HepG2 (cell line): ENCODE measurements at places on chromosomes 13 and 19. TPM values are rescaled to one million over a fixed set of nuclear protein-coding genes. Genes with fewer than 3 reads are reported as not detected.

DNA sequence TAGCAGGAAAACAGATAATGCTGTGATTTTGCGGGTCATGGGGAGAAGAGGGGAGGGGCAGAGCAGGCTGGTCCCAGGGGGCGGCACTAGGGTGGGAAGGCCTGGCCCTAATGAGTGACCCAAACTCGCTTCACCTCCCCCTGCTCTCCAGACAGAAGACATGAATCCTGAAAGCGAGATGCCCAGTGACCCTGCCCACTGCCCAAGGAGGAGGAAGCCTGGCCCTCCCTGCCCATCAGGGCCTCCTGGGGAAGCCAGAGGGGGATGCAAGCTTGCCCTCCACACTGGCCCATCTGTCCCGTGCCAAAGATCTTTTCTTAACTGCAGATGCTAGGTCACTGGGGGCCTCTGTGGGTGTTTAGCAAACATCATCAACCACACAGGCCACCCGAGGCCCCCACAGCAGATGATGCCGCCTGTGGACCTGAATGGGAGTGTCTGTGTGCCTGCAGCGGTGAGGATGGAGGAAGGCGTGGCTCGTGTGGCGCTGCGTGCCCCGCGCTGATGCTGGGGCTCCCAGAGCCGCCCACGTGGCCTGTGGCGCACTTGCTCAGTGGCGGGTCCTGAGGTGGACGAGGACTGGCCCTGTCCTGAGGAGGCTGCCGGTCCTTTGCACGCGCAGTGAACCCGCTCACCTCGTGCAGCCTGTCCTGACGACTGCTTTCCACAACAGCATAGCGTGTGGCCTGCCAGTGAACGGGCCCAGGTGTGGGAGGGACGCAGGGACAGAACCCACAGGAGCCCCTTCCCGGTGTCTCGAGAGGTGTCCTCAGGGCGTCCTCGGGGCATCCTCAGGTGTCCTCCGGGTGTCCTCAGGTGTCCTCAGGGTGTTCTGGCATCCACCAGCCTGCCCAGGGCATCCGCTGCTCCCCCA, 80.5 kb upstream of the MCF2L start:
- no peaks in the 10 kb centered on the region for H3K36me3 ChIP-seq
- peaks cover 35% of the 10 kb centered on the region for H3K27me3 ChIP-seq
- DNase-seq: no peak
- no peak overlapping the region for H3K27ac ChIP-seq
- H3K4me1 ChIP-seq: peaks cover 68% of the 10 kb centered on the region

DNA sequence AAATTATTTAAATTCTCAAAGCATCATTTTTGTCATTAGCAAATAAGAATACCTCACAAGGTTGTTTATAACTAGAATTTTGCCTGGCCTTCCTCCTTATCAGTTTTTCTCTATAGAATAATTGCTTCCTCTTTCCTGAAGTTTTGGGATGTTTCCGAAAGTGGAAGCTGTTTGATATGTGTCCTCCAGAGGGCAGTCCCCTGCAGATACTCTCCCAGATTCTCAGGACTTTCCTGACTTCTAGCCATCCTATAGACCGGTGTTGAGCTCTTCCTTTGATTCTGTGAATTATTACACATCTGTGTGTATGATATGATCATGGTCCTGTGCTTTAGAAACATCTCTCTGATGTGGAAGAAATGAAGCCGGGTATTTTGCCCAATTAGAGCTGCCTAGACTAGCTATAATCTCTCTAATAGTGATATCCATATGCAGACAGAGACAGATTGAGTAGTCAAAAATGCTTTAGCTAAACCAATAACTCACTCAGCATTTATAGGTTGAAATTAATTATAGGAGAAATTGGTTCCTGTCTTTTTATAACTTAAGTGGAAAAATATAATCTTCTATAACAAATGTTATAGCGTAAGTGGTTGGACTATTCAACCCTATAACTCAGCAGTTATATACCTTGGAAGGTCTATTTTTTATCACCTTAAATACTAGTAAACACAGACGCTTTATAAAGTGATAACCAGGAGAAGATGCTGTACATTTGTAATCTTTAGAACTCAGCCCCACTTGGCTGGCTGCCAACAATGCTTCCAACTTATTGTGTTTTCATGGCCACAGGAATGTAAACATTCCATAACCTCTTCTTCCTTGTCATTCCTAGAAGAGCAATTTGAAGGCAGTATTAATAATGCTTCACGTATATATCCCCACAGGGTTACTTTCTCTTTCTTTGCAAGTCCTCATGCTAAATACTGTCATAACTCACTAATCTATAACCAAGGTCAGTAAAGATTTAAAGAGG, 201.0 kb upstream of the RXFP2 start:
- no peaks in the 10 kb centered on the region for H3K4me1 ChIP-seq
- H3K27ac ChIP-seq: no peak overlapping the region
- H3K27me3 ChIP-seq: no peaks in the 10 kb centered on the region
- peak; percentile 16 for DNase-seq
- H3K36me3 ChIP-seq: no peaks in the 10 kb centered on the region
- H3K4me3 ChIP-seq: no peak overlapping the region

GRCh38 chr13:47959468-47960247, 41.4 kb downstream of the SUCLA2 start:
- no peaks in the 10 kb centered on the region for H3K27me3 ChIP-seq
- H3K4me3 ChIP-seq: no peak overlapping the region
- H3K4me1 ChIP-seq: no peaks in the 10 kb centered on the region
- peaks cover 10% of the 10 kb centered on the region for H3K36me3 ChIP-seq
- DNase-seq: no peak

GRCh38 chr19:31135841-31136240, 213.4 kb downstream of the TSHZ3 start:
- no peaks in the 10 kb centered on the region for H3K4me1 ChIP-seq
- no peaks in the 10 kb centered on the region for H3K27me3 ChIP-seq
- no peak overlapping the region for H3K27ac ChIP-seq
- H3K4me3 ChIP-seq: no peak overlapping the region

GRCh38 chr13:49400755-49401659, 42.9 kb downstream of the CAB39L start:
- no peaks in the 10 kb centered on the region for H3K27me3 ChIP-seq
- no peak for DNase-seq
- H3K4me3 ChIP-seq: no peak overlapping the region
- H3K36me3 ChIP-seq: no peaks in the 10 kb centered on the region
- H3K4me1 ChIP-seq: no peaks in the 10 kb centered on the region

GRCh38 chr13:49020940-49021553, 45.3 kb downstream of the FNDC3A start:
- H3K4me1 ChIP-seq: peaks cover 29% of the 10 kb centered on the region
- no peaks in the 10 kb centered on the region for H3K27me3 ChIP-seq
- no peak overlapping the region for H3K4me3 ChIP-seq
- no peak for DNase-seq

- DNase-seq: peak; percentile 36
- peaks cover 28% of the 10 kb centered on the region for H3K4me1 ChIP-seq
- H3K27ac ChIP-seq: peak overlapping the region; percentile 27
Observed at GRCh38 chr13:41547251-41548000, 90.1 kb downstream of the RGCC start.

DNA sequence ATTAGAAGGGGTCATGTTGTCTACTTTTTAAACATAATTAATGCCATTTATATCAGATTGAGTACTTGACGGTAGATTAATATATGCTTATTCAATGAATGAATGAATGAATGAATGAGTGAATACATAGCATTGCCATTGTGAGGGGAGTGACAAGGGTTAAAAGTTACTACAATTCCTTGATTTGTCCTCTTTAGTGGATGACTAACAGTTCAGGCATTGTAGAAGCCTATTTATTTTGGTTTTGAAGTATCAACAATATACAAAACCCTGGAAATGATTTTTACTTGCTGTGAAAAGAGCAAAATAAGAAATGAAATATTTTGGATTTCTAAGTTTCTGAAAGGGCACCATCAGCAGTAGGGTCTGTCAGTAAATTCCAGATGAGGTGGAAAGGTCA, 122.7 kb downstream of the CYSLTR2 start:
- H3K4me3 ChIP-seq: no peak overlapping the region
- H3K27me3 ChIP-seq: peaks cover 2% of the 10 kb centered on the region; the same call in 1 of the 2 replicates
- H3K27ac ChIP-seq: no peak overlapping the region
- no peak for DNase-seq
- H3K36me3 ChIP-seq: no peaks in the 10 kb centered on the region

- no peaks in the 10 kb centered on the region for H3K4me1 ChIP-seq
- H3K4me3 ChIP-seq: no peak overlapping the region
- H3K27me3 ChIP-seq: no peaks in the 10 kb centered on the region
Observed at GRCh38 chr13:45658586-45659235, 43.2 kb upstream of the ERICH6B start.

DNA sequence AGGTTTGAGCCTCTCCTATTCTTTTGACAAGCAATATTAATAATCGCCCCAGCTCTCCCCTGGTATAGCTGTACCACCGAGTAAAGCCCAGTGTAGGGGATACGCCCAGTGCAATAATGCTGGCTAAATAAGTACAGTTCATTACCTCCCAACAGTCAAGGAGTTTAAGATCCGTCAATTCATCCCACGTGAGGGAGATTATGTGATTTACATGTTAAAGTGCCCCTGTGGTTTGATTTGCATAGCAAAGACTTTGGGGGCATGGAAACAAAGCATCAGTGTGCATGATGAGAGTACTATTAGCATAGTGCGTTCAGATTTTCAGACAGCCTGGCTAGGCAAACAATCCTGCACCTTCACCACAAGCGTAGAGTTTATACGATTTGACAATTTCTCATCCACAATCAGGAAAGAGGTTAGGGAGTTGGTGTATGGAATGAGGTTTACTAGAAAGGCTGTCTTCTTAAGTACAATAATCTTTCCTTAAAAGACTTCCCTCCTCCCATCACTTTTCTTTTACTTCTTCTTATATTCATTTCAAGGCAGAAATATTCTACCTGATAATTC, 754.0 kb downstream of the DIAPH3 start:
- no peak for DNase-seq
- no peaks in the 10 kb centered on the region for H3K4me1 ChIP-seq
- no peaks in the 10 kb centered on the region; the same call in 1 of the 2 replicates for H3K27me3 ChIP-seq
- H3K4me3 ChIP-seq: no peak overlapping the region

DNA sequence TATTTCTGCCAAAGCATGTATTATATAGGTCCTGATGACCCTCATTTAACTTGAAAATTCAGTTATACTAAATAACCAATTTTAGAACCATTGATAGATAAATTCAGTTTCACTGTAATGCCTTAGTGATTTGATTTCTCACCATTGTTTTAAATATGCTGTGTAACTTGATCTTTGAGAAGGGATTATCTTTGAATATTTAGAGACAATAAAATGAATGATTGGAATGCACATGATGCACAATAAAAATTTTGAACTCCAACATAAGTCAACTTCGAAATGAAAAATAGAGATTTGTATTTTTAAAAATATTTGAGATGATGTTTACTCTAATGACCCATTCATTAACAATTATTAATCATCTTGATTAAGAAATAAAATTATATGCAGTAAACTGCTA, 654.5 kb downstream of the OLFM4 start:
- H3K4me3 ChIP-seq: no peak overlapping the region
- no peaks in the 10 kb centered on the region for H3K4me1 ChIP-seq
- no peaks in the 10 kb centered on the region for H3K36me3 ChIP-seq
- DNase-seq: no peak
- no peak overlapping the region for H3K27ac ChIP-seq

GRCh38 chr13:110506859-110507566, 54.5 kb downstream of the RAB20 start:
- no peak overlapping the region for H3K27ac ChIP-seq
- H3K4me1 ChIP-seq: peaks cover 41% of the 10 kb centered on the region
- H3K4me3 ChIP-seq: no peak overlapping the region
- H3K27me3 ChIP-seq: no peaks in the 10 kb centered on the region
- no peak for DNase-seq
- no peaks in the 10 kb centered on the region for H3K36me3 ChIP-seq

DNA sequence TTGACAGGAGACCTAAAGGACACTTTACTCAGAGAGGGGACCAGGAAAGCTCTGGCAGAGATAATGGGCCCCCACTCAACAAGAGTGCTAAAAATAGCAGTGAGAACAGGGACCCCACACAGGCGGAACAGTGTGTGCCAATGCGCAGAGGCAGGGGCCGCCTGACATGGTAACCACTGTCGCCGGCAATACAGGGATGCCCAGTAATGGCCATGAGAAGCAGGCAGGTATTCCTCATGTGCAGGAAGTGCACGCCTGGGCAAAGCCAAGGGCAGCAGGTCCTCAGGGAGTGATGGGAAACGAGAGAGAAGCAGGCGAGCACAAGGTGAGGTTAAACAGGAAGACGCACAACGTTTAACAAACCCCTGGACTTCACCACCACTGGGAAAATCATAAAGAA, 757.1 kb downstream of the LIG4 start:
- no peaks in the 10 kb centered on the region for H3K4me1 ChIP-seq
- H3K4me3 ChIP-seq: no peak overlapping the region
- no peaks in the 10 kb centered on the region for H3K27me3 ChIP-seq
- DNase-seq: no peak
- H3K36me3 ChIP-seq: no peaks in the 10 kb centered on the region

DNA sequence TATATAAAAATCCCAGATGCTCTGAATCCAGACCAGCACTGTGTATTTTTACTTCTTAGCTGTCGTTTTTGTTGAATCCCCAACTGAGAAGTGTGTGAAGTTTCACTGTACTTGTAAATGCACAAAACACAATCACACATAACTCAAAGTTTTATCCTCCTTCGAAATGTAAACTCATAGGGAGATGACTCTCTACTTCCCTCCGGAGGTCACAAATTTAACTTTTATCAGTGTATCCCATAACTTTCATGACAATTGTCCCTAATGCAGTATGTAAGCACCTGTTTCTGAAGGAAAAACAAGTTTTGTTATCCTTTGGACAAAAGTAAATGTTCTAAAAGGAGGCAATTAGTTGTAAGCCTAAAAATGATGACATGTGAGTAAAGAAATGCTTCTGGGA, 665.0 kb upstream of the SLITRK6 start:
- DNase-seq: no peak
- no peaks in the 10 kb centered on the region for H3K4me1 ChIP-seq
- H3K27ac ChIP-seq: no peak overlapping the region
- no peaks in the 10 kb centered on the region for H3K27me3 ChIP-seq

GRCh38 chr19:2042485-2043250, 8.4 kb downstream of the MKNK2 start:
- no peak overlapping the region for H3K27ac ChIP-seq
- H3K4me3 ChIP-seq: no peak overlapping the region
- peaks cover 60% of the 10 kb centered on the region for H3K36me3 ChIP-seq
- no peak for DNase-seq
- peaks cover 10% of the 10 kb centered on the region for H3K4me1 ChIP-seq

- H3K27ac ChIP-seq: no peak overlapping the region
- DNase-seq: no peak
- H3K4me3 ChIP-seq: no peak overlapping the region
- no peaks in the 10 kb centered on the region for H3K27me3 ChIP-seq
Observed at GRCh38 chr13:70758932-70759331, 650.7 kb upstream of the KLHL1 start.

GRCh38 chr19:21908066-21908465, 72.1 kb upstream of the ZNF43 start:
- no peaks in the 10 kb centered on the region for H3K4me1 ChIP-seq
- no peak overlapping the region for H3K4me3 ChIP-seq
- no peak for DNase-seq
- H3K36me3 ChIP-seq: no peaks in the 10 kb centered on the region
- H3K27me3 ChIP-seq: no peaks in the 10 kb centered on the region

EDNRB gene
- not detected in 2 replicates for polyA plus RNA-seq

RNF17 gene
- polyA plus RNA-seq: not detected in 2 replicates

HRC gene
- polyA plus RNA-seq: 15.4 and 26.4 TPM in 2 replicates

SIGLEC5 gene
- not detected in 2 replicates for polyA plus RNA-seq
